M059J (cell line): ENCODE measurements at places on chromosomes 11 and 22. TPM values are rescaled to one million over a fixed set of nuclear protein-coding genes. Genes with fewer than 3 reads are reported as not detected.

C11orf21 gene
- total RNA-seq, result not detected in 2 replicates

DEUP1 gene
- not detected in 2 replicates for total RNA-seq

KRTAP5-9 gene
- total RNA-seq, result not detected in 2 replicates

CNTN5 gene
- total RNA-seq, result 0.57 and 1.6 TPM in 2 replicates

POU2AF3 gene
- not detected in 2 replicates for total RNA-seq

C22orf23 gene
- 0.05 and 0.22 TPM in 2 replicates for total RNA-seq
